ENCODE measurements at places on chromosomes 5 and 9.

DNA sequence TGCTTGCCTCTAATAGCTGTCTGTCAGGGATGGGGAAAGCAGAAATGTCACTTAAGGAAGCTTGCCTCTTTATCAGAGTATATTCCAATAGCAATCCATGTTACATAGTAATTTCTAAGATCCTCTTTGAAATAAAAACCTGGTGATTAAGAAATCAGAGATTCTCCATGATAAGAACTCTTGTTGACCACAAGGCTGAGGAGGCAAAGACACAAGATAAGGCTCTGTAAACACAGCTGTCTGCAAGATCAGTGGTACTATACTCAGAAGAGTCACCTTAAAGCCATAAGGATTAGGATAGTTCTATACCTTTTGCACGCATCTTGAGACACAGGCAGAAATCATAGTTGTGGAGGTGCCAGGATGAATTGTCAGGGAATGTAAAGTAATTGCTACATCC lies 40.3 kb downstream of the HEXB start:
- DNase-seq, result no peak

- no peak for DNase-seq
Measured at GRCh38 chr5:131021646-131022045, 143.4 kb downstream of the HINT1 start.

DNA sequence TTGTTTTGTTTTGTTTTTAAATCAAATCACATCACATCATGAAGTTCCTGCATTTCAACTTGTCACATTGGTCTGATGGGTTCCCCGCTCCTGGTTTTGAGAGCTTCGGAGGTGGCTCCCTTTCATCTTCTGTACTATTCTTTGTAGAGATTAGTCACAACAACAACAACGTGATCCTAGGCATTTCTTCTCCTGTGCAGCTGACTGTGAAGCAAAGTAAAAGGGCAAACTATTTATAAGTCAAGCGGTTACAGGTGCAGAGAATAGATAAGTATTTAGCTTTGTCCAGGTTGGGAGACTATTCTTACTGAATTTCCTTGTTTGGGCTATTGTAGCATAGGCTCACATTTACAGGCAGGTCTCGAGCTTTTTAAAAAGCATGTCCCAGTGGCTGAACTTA lies 197.7 kb upstream of the CDKN2B start:
- no peak for DNase-seq

- no peak for DNase-seq
Measured at GRCh38 chr5:151895660-151896030, 29.0 kb downstream of the GLRA1 start.

DNA sequence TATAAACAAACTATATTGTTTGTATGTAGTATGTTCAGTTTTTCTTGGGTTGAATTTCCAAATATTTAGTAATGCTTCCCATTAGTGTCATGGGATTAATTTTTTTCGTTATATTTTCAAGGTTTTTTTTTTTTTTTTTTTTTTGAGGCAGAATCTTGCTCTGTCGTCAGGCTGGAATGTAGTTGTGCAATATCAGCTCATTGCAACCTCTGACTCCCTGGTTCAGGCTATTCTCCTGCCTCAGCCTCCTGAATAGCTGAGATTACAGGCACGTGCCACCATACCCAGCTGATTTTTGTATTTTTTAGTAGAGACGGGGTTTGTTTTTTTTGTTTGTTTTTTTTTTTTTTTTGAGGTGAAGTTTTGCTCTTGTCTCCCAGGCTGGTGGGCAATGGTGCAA lies 10.6 kb downstream of the DDX46 start:
- DNase-seq, result no peak

DNA sequence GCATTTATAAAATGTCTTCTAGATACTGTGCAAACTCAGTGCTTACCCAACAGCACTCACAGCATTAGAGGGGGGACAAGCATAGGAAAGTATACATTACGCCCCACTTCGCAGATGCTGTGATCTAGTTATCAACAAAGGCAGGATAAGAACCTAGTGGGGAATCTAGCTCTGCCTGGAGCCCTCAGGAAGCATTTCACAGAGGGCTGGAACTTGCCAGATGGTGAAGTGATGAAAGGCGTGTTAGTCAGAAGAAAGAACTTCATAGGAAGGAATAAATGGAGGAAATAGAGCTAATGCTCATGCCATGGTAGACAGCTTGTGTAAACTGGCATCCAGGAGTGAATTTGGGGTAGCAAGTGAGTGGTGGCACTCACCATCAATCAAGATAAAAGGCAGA lies 25.8 kb downstream of the DIRAS2 start:
- DNase-seq, result no peak

GRCh38 chr9:2413160-2413805 lies 208.3 kb upstream of the VLDLR start:
- no peak for DNase-seq

GRCh38 chr5:32504989-32505596 lies 60.6 kb upstream of the ZFR start:
- DNase-seq, result no peak

- no peak for DNase-seq
Measured at GRCh38 chr9:109311286-109311685, 9.6 kb downstream of the EPB41L4B start.

DNA sequence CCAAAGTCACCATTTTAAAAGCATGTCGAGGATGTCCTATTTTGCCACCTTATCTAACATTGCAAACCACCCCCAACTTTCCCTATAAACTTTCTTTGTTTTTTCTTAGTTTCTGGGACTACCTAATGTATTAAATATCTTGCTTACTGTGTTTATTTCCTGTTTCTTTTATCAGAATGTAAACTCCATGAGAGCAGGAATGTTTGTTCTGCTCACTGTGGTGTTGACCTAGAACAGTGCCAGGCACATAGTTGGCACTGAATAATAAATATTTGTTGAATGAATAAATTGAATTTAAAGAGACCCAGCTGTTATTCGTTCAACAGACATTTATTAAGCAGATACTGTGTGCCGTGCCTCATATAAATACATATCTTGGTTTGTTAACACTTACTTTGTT lies 35.2 kb downstream of the MACIR start:
- no peak for DNase-seq

DNA sequence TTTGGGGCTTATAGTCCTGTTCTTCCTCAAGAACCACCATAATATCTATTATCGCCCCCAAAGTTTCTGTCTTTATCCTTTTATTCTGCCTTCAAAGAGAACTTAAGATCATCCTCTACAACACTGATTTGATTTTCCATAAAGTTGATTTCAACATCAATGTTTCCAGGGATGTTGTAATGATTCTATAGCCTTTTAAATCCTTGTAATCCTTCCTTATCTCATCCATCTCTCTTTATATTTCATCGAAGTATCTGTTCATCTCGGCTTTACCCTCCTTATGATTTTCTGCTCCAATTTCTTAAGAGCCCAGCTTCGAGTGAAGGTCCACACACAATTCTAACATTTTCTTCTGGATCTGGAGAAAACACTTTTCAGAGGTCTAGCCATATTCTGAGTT lies 218.4 kb downstream of the CDK5RAP2 start:
- DNase-seq, result no peak

All from activated gamma-delta T cell (primary cell).